ENCODE measurements at places on chromosomes 2 and 18. TPM values are rescaled to one million over a fixed set of nuclear protein-coding genes. Genes with fewer than 3 reads are reported as not detected.

DNA sequence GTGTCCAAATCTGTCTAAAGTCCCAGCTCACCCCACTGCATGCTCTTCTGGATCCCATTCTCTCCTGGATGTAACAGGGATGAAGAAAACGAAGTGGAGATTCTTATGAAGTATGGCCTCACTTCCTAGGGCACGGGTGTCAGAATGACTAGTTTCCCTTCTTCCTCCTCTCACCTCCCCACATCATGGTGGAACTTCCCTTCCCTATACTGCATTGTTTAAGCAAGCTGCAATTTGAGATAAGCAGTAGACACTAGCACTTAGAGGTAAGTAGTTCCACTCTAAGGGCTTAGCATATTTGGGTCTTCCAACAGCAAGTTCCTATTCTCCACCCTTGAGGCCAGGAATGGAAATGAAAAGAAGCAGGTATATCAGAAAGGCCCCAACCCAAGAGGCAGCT is 29.7 kb downstream of the SLC4A5 start:
- no peak for DNase-seq

DNA sequence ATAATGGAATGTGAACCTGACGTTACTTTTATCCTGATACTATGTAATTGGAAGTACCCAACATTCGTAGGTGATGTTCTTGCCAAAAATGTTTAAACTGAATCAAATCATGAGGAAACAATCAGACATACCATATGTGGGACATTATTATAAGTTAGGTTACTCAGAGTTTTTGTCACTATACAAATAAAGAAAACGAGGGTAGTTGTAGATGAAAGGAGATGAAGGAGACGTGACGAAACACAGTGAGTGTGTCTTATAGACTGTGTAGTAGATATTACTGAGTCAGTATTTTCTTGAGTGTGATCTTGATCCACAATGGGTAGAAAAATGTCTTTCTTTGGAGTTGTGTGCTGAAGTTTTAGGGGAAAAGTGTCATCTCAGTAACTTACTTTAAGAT is 176.8 kb downstream of the ZNF407 start:
- no peak for DNase-seq

- no peak for DNase-seq
These were observed 84.4 kb downstream of the DGKD start for GRCh38 chr2:233438573-233439147.

- no peak for DNase-seq
These were observed 113.9 kb downstream of the TSN start for GRCh38 chr2:121869363-121869762.

DNA sequence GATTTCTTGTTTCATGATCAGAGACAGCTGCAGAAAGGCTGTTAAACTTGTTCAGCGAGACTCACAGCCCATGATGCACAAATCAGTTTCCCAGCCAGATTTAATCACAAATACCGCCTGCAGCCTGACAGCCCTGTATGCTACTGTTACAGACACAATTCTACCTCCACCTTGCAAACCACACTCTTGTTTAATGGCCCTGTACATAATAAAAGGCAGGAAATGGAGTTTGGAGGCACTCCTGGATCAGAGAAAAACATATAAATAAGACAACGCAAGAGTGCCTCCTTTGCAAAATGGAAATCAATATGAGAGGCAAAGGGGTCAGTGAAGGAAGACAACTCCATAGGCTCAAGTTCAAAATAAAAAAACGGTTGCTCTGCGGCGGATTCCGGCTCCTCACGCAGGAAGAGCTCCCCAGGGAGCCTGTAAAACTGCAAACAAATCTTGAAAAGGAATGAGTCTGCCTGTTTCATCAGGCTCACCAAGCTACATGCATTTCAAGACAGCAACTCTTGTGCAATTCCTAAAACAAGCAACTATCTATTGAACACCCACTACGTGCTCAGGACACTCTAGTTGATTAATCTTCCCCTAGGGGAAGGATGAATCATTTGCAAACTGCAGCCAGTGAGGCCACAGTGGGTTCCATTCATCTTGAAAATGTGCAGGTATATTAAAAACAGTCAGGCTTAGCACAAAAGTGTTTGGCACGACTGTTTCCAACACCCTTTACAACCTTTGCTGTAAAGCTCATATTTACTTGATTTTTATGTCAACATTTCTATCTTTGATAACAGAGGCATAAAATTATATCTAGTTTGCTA is 37.5 kb downstream of the TBC1D8 start:
- DNase-seq, result peak; percentile 68

DNA sequence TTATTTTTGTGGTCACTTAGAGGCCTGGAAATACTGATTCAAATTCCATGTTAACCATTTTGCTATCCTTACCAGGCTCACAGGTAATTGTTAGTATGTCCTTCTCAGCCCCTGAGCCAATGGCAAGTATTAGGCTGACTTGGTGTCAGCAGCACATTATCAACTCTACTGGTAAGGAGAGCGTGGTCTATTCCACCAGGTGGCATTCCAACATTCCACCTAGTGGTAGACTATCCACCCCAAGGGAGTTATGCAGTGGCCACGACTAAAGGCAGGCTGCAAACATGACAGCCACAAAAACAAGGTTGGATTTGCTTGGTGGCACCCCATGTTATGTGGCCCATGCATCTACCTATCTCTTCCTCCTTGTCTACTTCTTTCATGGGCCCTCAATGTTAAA is 31.8 kb upstream of the GCC2 start:
- no peak for DNase-seq

LRRC30 gene
- not detected for total RNA-seq

GRCh38 chr2:172095905-172096625 is 6.6 kb downstream of the DLX2 start:
- peak; percentile 41 for DNase-seq
